GM23338 (cell line): ENCODE measurements at places on chromosomes 11 and 22. TPM values are rescaled to one million over a fixed set of nuclear protein-coding genes. Genes with fewer than 3 reads are reported as not detected.

GRCh38 chr11:2387266-2387987, 10.3 kb downstream of the CD81 start:
- H3K36me3 ChIP-seq: no peaks in the 10 kb centered on the region
- no peak overlapping the region for H3K4me3 ChIP-seq
- H3K4me1 ChIP-seq: peaks cover 2% of the 10 kb centered on the region; the same call in 1 of the 2 replicates
- no peaks in the 10 kb centered on the region for H3K27me3 ChIP-seq
- no peak overlapping the region for H3K27ac ChIP-seq

DNA sequence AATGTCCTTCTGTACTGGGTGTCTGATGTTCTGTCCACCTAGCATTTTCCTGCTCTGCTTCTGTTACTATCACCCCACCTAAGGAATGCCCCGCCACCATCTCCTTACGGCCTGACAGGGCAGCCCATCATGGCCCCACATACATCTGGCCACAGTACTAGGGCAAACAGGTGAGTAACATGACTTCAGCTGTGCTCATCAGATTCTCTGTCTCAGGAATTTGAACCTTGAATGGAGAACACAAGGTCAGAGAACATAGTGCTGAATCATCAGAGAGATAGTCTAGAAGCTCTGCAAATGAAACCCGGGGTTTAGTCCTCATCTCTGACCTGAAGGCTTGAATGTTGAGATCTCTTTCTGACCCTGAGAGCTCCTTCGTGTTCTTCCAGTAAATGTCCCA, 32.4 kb downstream of the ZC3H12C start:
- H3K4me3 ChIP-seq: no peak overlapping the region
- no peaks in the 10 kb centered on the region for H3K27me3 ChIP-seq
- DNase-seq: no peak

DRICH1 gene
- not detected in 2 replicates for total RNA-seq

GRCh38 chr22:46678785-46679700, 58.9 kb downstream of the GRAMD4 start:
- no peak overlapping the region for H3K27ac ChIP-seq
- H3K27me3 ChIP-seq: no peaks in the 10 kb centered on the region
- no peak for DNase-seq
- no peaks in the 10 kb centered on the region for H3K36me3 ChIP-seq
- no peak overlapping the region for H3K4me3 ChIP-seq

INCENP gene
- total RNA-seq: 115 and 131 TPM in 2 replicates

DNA sequence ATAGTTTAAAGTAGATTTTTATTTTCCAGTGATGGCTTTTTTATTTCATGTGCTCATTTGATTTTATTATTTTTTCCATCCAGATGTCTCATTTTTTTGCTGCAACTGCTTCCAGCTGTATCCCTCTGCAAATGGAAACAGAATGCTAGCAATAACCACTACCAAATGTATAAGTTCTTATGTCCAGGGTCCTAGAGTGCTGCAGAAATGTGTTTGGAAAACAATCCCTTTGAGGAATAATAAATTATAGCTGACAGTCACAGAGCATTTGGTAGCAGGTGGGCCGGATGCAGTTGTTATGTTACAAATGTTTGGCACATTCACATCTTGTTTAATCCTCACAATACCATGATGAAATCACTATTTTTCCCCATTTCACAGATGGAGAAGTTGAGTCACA, 300.7 kb upstream of the PDGFD start:
- no peak for DNase-seq
- H3K27ac ChIP-seq: no peak overlapping the region
- H3K4me3 ChIP-seq: no peak overlapping the region
- no peaks in the 10 kb centered on the region for H3K36me3 ChIP-seq

DNA sequence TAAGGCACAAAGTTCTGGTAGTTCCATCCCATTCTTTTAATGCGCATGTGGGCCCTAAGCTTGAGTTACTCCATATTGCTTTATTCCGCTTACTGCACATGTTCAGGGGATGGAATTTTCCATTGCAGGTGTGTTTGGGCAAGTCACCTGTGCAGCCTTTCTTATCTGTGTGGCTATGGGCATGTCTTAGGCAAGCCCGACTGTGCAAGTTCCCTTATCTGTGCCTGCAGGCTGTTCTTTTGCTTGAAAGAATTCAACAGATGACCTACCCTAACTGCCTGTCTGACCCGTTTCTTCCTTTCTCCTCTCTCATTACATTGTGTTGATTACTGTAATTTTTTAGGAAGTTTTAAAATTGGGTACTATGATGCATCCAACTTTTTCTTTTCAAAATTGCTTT, 363.6 kb downstream of the TTC28 start:
- no peaks in the 10 kb centered on the region for H3K36me3 ChIP-seq
- DNase-seq: no peak
- H3K27me3 ChIP-seq: no peaks in the 10 kb centered on the region
- peaks cover 3% of the 10 kb centered on the region; the same call in 1 of the 2 replicates for H3K4me1 ChIP-seq

KRTAP5-10 gene
- total RNA-seq: not detected in 2 replicates

ME3 gene
- total RNA-seq: 3.8 and 4.0 TPM in 2 replicates

DNA sequence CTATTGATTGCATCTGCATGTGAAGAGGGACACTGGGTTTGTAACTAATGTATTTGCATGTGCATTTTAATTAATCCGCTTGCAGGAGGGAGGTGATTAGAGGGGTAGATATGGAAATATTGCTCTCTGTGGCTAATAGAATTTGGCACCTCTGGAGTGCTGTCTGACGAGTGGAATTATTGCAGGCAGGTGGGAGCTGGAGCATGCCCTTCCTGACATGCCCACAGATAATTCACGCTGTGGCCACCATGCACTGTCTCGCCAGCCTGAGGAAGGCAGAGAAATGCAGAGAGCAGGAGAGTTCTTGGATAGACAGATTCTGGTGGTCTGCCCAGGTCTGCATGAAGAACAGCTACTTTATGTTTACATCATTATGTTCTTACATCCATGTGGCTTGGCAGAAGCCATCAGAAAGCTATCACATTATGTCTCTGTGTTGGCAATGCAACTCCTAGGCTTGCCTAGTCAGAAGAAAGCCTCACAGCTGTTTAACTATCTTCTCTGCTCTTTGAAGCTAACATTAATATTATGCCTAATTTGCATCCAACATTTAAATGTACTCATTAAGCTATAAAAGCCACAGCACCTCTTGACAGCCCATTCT, 89.4 kb upstream of the DRD2 start:
- H3K4me3 ChIP-seq: no peak overlapping the region
- H3K27ac ChIP-seq: no peak overlapping the region
- DNase-seq: no peak
- H3K4me1 ChIP-seq: peaks cover 29% of the 10 kb centered on the region
- H3K27me3 ChIP-seq: no peaks in the 10 kb centered on the region

DNA sequence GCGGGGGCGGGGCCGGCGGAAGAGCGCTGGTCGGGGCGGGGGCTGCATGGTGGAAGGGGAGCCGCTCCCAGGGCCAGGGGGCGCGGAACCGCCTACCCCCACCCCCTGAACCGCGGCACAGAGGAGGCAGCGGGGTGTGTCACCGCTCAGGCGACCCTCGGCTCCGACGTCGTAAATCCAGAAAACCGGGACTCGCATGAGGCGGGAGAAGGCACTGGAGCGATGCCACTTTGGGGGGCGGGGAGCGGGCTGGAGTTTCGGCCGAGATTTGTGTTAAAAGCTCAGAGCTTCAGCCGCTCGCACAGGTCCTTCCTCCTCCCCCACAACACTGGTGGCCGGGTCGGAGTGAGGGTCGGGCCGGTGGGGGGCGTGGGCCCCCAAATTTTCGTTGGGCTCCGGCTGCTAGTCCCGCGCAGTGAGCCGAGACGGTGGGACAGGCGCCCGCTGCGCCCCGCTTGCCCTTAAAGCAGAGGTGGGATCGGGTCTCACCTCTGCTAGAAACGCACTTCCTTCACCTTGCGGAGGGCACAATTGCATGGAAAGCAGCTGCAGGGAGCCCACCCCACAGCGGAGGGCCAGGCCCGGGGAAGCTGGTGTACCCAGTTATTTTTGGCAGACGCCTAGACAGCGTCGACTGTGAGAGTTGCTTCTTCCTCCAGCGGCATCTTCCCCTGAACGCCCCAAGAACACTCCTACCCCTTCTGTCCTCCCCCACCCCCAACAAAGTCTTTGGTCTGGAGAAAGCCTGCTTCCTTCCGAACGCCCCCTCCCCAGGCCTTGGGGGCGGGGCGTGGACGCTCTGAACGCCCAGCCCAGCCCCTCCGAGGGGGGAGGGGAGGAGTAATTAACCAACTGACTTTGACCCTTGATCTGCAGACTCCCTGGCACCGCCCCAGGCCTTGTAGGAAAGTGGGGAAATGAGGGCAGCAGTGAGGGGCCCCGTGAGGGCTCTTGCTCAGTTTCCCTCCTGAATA, 1.1 kb downstream of the OVOL1 start:
- H3K36me3 ChIP-seq: no peaks in the 10 kb centered on the region
- peak; percentile 91 for DNase-seq
- peaks cover 58% of the 10 kb centered on the region for H3K27me3 ChIP-seq
- no peak overlapping the region for H3K27ac ChIP-seq
- H3K4me3 ChIP-seq: peak overlapping the region; percentile 86

GRIK4 gene
- 1.4 and 2.2 TPM in 2 replicates for total RNA-seq

DNA sequence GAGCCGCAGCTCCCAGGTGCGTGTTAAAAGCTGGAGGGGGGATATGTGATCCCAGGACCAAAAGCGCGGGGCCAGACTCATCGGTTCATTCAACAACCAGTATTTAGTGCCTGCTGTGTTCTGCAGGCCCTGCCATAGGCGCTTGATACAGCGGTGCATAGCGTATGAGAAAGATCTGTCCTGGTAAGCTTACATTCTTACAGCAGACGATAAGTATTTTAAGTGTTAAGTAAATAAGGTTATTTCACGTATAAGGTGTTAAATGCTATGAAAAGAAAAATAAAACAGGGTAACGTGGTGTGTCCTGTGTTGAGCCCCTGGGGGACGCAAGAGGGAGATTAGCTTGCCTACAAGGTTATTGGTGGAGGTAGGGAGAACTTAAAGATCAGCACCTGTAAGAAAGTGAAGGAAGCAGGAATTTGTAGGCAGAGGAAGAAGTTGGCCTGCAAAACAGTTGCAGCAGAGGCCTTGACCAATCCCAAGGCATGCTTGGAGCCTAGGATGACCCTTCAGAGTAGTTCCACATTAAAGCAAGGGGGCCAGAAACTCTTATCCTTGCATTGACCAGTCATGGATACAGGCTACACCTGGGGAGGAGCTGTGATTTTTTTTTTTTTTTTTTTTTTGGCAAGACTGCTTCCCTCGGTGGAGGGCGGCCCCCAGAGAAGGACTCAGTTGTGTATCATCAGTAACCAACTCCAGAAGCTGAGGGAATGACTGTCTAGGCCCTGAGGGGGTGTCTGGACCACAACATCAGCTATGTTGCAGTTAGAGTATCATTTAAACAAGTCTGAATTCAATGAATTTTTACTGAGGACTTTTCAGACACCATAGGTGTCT, 487 bp upstream of the LIPT2 start:
- H3K4me3 ChIP-seq: peak overlapping the region; percentile 70
- DNase-seq: peak; percentile 90
- H3K4me1 ChIP-seq: peaks cover 9% of the 10 kb centered on the region
- H3K36me3 ChIP-seq: no peaks in the 10 kb centered on the region
- H3K27me3 ChIP-seq: no peaks in the 10 kb centered on the region

OR4A16 gene
- total RNA-seq: not detected in 2 replicates

DNA sequence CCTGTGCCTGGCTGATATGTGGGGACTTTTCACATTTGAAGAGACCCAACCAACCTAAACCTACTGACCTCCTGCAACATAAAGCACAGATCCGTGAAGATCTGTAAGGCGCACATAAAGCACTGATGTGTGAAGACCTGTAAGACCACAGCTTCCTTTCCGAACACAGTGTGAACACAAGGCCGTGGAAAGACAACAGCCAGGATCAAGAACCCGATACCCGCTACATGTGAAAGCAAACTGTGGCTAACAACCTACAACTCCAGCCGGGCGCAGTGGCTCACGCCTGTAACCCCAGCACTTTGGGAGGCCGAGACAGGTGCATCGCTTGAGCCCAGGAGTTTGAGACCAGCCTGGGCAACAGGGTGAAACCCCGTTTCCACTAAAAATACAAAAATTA, 17.6 kb upstream of the PPFIA1 start:
- no peaks in the 10 kb centered on the region for H3K36me3 ChIP-seq
- no peak for DNase-seq
- H3K27me3 ChIP-seq: no peaks in the 10 kb centered on the region
- no peaks in the 10 kb centered on the region for H3K4me1 ChIP-seq

PITPNM1 gene
- 46.8 and 57.1 TPM in 2 replicates for total RNA-seq

- DNase-seq: peak; percentile 73
- no peak overlapping the region for H3K4me3 ChIP-seq
- no peaks in the 10 kb centered on the region for H3K27me3 ChIP-seq
- H3K27ac ChIP-seq: no peak overlapping the region
- peaks cover 5% of the 10 kb centered on the region; the same call in 1 of the 2 replicates for H3K36me3 ChIP-seq
Observed at GRCh38 chr22:38230108-38230825, 28.5 kb downstream of the MAFF start.

- H3K27me3 ChIP-seq: no peaks in the 10 kb centered on the region
- no peaks in the 10 kb centered on the region for H3K36me3 ChIP-seq
- no peak for DNase-seq
- peaks cover 3% of the 10 kb centered on the region; the same call in 1 of the 2 replicates for H3K4me1 ChIP-seq
Observed at GRCh38 chr11:120657306-120658070, 145.9 kb downstream of the GRIK4 start.

DNA sequence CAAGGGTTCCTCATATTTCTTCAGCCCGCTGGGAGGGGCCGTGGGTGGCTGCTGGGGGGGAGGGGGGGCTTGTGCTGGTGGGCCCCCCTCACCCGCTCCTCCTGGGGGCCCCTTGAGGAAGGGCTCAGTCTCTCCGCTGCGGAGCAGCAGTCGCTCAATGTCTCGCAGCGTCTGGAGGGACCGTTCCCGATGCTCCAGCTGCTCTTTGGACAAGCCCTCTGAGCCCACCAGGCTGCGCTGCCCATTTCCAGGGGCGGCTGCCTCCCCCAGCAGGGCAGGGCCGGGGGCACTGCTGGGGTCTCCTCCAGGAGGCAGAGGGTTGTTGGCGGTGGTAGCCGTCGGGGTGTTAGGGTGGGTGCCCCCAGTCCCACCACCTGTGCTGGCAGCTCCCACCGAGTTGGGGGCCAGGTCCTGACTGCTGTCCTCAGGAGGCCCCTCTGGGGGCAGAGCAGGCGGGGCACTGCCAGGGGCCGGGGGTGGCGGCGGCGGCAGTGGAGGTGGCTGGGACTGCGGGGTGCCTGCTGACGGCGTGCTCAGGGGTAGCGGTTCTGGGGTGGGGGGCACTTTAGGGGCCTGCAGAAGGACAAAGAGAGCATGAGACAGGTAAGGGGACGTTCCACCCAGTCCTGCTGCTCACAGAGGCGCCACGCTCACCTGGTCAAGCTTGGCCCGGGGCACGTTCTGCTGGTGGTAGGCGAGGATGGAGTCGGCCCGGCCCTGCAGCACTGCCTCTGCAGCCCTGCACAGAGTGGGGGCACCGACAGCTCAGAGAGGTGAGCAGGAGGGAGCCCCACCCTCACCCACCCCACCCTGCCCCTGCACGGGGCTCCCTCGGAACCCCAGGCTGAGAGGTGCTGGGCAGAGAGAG, 18.9 kb downstream of the CXCR5 start:
- DNase-seq: no peak
- peaks cover 16% of the 10 kb centered on the region; the same call in 1 of the 2 replicates for H3K36me3 ChIP-seq
- H3K27ac ChIP-seq: no peak overlapping the region
- no peak overlapping the region for H3K4me3 ChIP-seq

- 0 out of 2 replicates have a peak overlapping the region, but pooled peaks have one; percentile 32 for H3K27ac ChIP-seq
- no peaks in the 10 kb centered on the region for H3K27me3 ChIP-seq
- peaks cover 21% of the 10 kb centered on the region for H3K4me1 ChIP-seq
- DNase-seq: no peak
- peaks cover 46% of the 10 kb centered on the region for H3K36me3 ChIP-seq
Observed at GRCh38 chr22:36337365-36338130, 50.2 kb downstream of the MYH9 start.
